ENCODE measurements at places on chromosomes 11 and 22. TPM values are rescaled to one million over a fixed set of nuclear protein-coding genes. Genes with fewer than 3 reads are reported as not detected.
A peak's percentile ranks its signal among the peaks of the same experiment; 100 is the strongest.

DNA sequence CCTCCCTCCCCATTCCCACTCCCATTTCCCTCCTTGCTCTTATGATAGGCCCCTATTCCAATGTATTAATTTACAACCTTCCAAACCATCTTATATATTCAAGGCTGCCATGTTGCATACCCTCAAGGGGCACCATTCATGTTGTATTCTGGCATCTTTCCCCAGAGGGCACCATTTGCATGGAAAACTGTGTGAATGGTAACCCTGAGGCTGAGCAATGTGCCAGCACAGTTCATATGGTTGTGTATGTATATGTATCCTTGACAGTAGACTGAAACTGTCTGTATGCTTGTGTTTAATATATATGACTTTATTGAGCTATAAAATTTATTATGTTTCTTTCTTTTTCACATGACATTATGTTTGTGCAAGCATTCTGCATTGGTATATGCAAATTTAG lies 7.3 kb downstream of the RASSF10 start:
- no peak for DNase-seq

Gene UPB1
- total RNA-seq = 0.45 TPM

Gene VSIG10L2
- total RNA-seq = not detected

GRCh38 chr11:76156971-76157427 lies 49.3 kb downstream of the WNT11 start:
- DNase-seq = no peak

GRCh38 chr11:19374151-19374569 lies 133.4 kb upstream of the E2F8 start:
- no peak for DNase-seq

DNA sequence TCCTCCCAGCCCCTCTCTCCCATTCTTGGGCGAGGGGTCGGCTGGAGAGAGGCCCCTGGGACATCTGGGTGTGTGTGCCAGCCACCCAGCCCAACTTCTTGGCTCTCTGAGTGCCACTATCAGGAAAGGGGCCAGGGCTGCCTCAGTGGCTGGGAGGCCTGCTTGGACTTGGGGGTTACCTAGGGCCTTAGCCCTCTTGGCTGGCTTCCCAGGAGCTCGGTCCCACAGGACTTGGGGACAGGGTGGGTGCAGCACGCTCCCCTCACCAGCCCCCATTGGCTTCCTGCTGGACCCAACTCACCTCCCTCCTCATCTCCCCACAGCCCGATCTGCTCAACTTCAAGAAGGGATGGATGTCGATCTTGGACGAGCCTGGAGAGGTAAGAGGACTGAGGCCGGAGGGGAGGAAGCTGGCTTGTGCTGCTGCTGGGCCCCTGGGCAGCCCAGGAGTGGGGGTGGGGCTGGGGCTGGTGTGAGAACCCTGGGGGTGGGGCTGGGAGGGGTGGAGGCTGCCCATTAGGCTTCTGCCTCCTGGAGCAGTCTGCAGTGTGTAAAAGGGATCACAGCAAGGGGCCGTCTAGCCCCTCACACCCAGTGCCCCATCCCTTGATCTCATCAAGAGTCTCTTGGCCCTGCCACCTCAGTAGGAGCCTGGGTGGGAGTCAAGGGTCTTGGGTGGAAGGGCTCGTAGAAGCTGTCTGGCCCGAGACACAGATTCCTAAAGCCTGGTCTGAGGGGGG lies 54.8 kb downstream of the TRIOBP start:
- DNase-seq = no peak

- peak; percentile 28 for DNase-seq
Observed at GRCh38 chr11:34916843-34917770, 689 bp downstream of the PDHX start.

GRCh38 chr22:39179841-39180335 lies 27.4 kb upstream of the CBX7 start:
- DNase-seq = peak; percentile 48

DNA sequence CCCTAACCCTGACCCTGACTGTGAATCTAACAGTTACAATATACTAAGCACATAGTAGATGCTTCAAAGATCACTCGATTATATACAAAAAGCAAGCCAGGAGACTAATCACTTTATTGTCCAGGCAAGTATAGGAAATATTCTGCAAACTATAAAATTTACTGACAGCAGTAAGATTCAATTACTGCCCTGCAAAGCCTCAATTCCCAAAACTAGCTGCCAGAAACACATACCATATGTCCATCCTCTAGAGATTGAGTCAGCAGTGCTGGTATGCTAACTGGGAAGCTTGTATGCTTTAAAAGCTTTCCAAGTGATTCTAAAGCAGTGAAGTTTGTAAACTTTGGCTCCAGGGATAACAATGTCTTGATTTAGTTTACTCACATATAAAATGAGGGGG lies 26.1 kb downstream of the CSTF3 start:
- DNase-seq = no peak

Gene STIM1
- total RNA-seq = 25.9 TPM

- no peak for DNase-seq
Observed at GRCh38 chr11:43129329-43129728, 182.5 kb upstream of the API5 start.

DNA sequence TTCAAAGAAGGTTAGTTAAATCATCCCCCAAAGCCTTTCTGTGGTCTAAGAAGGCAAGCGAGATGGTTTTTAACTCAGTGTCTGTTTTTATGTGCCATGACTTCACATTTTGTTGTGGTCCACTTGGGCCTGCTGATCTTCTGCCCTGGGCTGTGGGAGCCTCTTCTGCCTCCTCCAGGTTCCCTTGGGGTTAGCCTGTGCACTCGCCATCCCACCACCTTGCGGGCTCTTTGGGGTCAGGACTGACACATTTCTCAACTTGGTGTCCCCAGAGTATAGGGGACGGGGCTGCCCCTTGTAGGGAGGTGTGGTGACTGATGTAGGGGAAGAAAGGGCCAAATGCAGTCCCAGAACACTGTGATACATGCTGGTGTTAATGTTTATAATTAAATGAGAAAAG lies 207.0 kb downstream of the TBC1D22A start:
- no peak for DNase-seq

DNA sequence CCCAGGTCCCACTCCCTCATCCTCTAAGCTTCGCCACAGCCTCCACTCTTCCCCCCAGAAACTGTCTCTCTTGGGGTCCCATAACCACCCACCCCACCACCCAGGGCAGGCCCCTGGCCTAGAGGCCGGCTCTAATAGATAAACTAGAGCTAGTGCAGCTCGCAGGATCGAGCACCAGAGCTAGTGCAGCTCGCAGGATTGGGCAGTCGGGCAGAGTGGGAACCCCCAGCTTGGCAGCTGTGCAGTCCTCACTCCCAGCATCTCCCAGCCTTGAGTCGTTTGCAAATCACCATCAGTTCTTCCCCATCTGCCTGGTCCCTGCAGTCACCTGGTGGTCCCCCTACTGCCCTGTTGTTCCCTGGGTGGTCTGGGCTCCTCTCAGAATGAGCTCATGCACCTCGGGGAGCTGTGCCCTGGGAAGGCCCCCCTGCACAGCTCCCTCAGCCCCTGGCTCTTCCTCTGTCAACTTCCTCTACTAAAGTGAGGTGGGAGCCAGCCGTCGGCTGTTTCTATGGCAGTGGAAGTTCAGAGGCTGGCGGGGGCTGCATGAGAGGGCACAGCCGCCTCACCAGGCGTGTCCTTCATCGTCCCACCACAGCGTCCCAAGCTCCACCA lies 15.5 kb upstream of the SHANK2 start:
- DNase-seq = no peak
